Skin of body (tissue), 3 donors: ENCODE measurements at places on chromosomes 2 and 18. TPM values are rescaled to one million over a fixed set of nuclear protein-coding genes. Genes with fewer than 3 reads are reported as not detected.

The POTEE gene
- not detected for total RNA-seq

The CPO gene
- total RNA-seq, result 0.89 TPM

DNA sequence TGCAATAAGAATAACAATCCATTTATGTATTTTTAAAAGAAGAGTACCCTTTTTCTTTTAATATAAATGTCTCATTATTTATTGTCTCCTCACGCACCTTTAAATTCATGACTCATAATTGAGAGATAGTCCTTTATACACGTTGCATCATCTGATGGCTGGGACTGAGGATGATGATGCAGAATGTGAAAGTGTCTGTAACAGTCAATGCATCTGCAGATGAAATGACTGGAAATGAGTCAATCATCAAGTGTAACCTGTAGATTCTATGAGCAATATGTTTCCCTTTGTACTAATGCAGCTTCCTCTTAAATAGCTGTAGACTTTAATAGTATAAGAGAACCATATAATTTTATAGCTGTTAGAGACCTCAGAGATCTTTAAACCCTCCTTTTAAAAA is 26.1 kb upstream of the SYT4 start:
- no peak for DNase-seq

DNA sequence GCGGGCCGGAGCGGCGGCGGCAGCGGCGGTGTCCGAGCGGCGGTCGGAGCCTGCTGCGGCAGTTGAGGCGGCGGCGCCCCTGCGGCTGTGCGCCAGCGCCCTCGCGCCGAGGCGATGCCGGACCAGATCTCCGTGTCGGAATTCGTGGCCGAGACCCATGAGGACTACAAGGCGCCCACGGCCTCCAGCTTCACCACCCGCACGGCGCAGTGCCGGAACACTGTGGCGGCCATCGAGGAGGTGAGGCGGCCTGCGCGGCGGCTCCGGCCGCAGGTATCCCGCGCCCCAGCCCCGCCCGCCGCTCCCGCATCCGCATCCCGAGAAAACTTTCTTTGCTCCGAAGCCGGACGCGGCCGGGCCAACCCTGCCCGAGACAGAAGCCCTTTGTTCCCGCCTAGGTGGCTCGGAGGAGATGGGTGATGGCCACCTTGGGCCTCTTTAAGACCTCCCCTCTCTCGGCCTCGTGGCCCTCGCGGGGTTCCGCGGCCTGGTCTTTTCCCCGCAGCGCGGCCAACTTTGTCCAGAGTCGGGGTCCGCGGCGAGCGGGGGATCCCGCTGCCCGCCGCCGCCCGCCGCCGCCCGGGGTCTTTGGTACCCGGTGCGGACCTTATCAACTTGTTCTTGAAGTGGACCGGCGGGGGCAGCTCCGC is 504 bp downstream of the ASAP2 start:
- no peak for DNase-seq

- DNase-seq, result no peak
Observed at GRCh38 chr2:46816846-46817726, 98.5 kb downstream of the MCFD2 start.

DNA sequence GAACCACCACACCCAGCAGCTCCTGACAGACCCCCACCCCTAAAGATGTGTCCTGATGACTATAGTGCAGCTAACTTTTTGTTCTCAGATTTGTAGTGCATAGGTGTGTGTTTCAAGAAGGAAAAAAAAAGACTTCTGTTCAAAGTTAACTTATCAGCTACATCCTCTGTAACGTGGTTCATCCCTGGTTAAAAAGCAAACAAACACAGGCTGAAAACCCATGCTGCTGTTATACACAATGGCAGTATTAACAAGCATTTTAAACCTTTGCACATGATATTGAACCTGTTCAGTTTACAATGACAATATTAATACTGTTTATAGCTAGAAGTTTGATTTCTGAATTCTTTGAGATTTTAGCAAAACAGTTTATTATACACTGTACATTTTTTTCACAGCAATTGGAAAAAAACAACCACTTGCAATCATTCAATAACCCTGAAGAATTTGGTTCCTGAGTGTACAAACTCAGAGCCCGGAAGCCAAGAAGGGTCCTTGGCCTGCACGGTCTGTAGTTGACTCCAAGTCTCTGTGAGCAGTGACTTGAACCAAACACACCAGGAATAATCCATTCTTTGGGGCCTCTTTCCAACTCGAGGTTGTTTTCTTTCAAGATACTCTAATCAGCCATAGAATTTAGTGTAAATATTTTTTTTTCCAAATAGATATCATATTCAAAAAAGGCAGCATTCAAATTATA is 153.2 kb upstream of the MAPRE2 start:
- no peak for DNase-seq

The CCDC93 gene
- total RNA-seq, result 34.7 TPM

GRCh38 chr18:45384962-45385315 is 230.3 kb upstream of the SLC14A2 start:
- no peak for DNase-seq

The OTOF gene
- 0.69 TPM for total RNA-seq

DNA sequence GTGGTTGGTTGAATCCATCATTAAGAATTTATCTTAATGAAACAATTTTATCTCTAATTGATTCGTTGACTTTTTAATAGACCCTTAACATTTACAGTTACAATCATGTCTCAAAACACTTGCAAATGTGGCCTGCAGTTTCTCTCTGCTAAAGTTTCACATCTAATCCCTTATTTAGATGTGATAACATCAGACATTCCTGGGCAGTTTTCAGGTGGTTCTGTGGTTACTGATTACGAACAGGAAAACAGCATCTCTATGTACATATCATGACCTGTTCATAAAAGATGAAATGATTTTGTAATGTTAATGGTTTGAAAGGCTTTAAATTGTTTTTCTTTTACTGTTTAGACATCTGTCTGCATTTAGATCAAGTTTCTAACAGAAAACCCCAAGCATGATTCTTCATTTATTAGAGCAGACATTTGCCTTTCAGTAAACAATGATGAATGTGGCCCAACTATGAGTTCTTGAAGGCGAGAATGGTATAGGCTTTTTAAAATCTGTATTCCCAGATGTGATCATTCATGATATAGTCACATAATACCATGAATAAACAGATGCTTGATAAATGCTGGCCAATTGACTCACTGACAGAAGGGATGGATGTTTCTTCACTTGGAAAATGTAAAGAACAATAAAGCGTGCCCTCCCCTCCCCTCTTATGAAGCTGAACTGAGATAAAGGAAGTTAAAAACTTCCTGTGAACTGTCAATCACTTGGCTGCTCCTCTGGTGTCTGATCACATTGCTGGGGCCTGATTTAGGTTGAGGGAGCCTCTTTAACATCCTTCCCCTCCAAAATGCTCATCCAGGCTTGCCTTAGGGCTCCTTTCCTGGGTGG is 3.5 kb downstream of the CAPN14 start:
- no peak for DNase-seq

GRCh38 chr2:25309402-25309801 is 32.3 kb downstream of the DNMT3A start:
- DNase-seq, result no peak

GRCh38 chr2:121919803-121920202 is 164.4 kb downstream of the TSN start:
- no peak for DNase-seq

- DNase-seq, result no peak
Observed at GRCh38 chr2:127763776-127764175, 47.2 kb downstream of the WDR33 start.

The ACADL gene
- 3.6 TPM for total RNA-seq

GRCh38 chr18:10455726-10456453 is 1.5 kb downstream of the APCDD1 start:
- no peak for DNase-seq

DNA sequence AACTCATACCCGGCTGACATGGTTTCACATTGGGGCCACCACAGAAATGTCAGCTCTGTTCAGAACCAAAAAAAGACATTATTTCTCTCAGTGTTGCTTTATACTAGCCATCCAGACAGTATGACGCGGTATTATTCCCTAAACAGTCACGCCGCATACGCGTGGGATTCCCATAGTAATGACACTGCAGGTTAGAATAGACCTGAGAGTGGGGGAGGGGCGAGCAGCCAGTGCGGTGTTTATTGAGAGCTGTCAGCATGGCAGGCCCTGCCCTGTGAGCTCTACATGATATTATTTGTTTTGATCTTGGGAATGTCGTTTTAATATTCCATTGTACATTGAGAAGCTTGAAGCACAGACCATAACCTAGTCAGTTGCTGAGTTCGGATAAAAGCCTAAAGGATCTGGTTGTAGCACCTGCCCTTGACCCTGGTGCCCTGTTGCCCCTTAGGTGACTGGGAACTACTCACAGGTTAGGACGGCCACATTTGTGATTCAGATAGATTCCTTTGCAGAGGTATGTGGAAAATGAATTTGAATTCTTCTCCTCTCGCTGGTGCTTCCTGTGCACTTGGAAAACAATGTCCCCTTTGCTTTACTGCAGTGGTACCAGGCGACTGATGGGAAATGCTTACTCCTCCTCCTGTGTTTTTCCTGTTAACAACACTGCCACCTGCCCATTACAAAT is 150.1 kb downstream of the ARHGAP28 start:
- no peak for DNase-seq

The MSTN gene
- 6.2 TPM for total RNA-seq

DNA sequence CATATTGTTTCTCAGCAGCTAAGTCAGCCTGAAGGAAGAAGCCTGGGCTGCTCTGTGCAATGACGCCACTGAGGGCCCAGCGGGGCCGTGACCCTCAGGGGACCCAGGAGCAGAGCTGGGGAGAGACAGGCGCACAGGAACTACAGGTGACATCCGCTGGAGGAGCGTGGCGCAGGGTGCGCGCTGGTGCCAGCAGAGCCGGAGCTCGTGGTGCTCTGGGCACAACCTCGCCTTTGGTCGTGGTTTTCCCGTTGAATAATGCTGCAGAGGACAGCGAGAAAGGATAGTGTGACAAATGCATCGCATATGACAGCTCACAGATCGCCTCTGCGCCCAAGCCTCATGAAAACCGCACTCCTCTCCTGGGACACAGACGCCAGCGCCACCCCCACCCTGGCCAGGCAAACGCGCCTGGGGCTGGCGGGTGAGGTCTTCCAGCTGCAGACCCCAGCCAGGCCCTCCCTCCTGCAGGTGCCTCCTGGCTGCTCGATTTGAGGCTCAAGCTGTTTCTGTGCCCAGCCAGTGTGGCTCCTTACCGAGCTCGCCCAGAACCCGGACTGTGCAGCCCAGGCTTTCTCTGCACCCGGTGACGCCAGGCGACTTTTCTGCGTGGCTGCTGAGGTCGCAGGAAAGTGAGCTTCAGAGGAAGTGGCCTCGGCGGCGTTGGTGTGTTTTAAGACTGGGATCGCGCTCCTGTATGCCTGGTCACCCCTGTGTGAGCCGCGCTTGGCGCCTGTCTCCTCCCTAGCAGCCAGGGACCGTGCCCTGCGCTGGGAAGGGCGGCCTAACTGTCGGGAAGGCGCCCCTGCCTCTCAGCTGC is 583.1 kb upstream of the HS6ST1 start:
- DNase-seq, result no peak

GRCh38 chr2:75808793-75809535 is 98.2 kb upstream of the GCFC2 start:
- no peak for DNase-seq

- DNase-seq, result no peak
Observed at GRCh38 chr2:133812826-133813617, 244.8 kb upstream of the NCKAP5 start.

The BIN1 gene
- total RNA-seq, result 98.8 TPM

- DNase-seq, result no peak
Observed at GRCh38 chr2:134008837-134009236, 245.0 kb upstream of the MGAT5 start.

The POU3F3 gene
- 0.59 TPM for total RNA-seq
